Astrocyte of the spinal cord (primary cell): ENCODE measurements at places on chromosomes 2 and 18.

DNA sequence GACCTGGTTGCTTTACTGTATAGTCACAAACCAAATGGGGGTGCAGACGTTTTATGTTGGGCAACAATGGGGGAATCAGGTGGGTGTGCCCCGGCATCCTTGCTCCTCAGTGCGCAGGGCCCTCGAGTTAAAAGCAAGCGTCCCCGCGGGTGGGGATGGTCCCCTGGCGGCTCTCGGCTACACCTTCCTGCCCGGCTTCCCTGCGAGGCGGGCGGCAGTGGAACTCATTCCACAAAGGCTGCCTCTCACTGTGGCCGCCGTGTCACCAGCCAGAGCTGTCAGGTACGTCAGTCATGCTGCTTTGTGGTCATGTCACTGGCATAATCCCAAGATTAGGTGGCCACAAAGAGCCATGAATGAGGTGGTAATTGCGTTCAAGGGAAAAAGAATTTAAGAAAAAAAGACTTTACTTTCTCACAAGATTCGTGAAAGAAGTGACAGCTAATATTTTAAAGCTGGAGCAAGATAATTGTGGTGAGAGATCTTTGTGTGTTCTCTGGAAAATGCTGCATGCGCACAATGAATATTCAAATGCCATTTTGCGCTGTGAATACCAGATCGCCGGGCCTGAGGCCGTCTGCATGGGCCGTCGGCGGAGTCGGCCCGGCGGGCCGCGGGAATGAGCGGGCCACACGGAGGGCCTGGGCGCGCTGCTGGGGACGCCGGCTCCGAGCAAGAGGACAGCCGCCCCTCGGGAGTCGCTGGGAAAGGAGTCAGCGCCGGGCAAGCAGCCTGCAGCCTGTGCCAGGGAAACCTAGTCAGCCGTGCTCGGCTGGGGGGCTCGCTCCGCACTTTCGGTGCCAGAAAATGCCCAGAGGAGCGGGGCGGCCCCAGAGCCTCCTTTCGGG is 82.3 kb upstream of the LDLRAD4 start:
- DNase-seq: peak; percentile 21

- no peak for DNase-seq
These were observed 694.2 kb downstream of the EPHA4 start for GRCh38 chr2:220877897-220878296.

DNA sequence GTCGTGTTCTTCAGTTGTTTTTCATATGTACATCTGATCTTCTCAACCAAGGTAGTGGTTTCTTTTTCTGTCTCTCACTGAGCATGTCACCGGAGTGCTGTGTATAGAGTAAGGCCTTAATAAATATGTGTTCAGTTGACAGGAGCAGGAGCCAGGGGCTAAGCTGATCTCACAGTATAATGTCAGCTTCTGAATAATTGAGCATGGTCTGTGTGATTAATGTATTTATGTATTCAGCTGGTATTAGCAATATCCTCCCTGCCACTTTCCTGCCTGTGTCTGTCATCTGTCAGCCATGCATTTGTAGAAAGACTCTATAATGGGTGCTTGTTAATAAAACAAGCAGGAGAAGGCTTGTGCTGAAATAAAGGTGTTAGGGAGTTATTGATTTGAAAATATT is 198.9 kb downstream of the ADCYAP1 start:
- DNase-seq: no peak

GRCh38 chr2:240894006-240894405 is 1.9 kb downstream of the MAB21L4 start:
- no peak for DNase-seq

- DNase-seq: peak; percentile 86
These were observed 26.6 kb downstream of the SPTBN1 start for GRCh38 chr2:54482715-54483114.

DNA sequence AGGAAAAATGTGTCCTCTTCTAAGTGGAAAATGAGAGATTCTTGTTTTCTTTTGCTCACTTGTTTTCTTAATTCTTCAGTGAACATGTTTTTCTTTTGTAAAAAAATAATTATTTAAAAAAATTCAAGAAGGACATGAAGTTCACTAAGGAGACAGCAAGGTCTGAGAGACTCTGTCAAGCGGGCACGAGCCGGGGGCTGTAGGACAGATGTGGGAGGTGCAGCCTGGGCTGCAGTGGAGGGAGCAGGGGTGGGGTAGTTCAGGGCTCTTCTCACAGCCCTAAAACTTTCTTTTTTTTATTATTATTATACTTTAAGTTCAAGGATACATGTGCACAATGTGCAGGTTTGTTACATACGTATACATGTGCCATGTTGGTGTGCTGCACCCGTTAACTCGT is 4.3 kb upstream of the HDAC4 start:
- no peak for DNase-seq

DNA sequence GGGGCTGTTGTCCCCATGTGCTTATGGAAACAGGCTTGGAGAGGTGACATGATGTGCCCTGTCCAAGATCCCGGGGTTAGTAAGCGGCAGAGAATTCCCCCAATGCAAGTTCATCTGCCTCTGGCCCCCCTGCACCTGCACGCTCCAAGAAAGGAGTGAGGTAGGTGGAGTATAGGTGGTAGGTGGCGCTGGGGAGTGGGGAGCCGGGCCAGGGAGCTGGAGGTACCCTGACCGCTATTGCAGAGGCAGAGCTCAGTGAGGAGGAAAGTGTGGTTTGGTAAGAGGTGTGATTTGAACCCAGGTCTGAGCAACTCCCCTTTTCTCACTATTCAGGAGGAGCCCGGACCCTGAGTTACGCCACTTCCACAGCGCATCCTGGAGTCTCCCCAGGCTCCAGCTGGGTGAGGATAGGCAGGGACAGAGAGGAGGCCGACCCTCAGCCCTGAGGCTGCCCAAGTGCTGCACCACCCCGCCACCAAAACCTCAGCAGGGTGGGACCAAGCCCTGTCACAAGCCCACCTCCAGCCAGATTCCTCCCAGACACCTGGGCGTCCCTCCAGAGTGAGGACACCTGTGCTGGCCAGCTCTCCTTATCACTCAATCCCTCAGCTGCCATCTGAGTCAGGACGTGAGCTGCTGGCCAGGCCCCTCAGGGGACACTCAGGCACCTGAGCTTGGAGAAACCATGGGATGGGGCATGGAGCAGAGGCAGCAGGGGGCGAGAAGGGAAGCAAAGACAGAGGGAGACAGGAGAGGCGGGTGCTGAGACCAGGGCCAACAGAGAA is 5.6 kb downstream of the HAAO start:
- no peak for DNase-seq

DNA sequence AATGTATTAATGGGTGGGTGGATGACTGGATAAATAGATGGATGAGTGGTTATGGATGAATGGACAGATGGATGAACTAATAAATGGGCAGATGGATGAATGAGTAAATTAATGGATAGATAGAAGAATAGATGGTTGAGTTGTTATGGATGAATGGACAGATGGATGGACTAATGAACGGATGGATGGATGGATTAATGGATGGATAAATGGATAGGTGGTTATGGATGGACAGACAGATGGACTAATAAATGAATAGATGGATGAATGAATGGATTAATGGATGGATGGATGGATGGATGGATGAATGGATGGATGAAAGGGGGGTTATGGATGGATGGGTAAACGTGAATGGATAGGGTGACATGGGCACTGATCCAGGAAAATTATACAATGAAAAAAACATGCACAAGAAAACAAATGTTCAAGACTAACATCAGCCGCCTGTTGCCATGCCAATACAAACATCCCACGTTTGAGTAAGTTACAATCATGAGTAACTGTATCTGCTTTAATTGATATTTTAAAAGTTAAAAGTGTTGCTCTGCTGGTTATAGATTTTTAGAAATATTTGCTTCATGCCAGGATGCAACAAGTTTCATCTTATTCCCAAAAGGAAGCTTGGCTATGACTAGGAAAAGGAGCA is 20.8 kb downstream of the PXDN start:
- no peak for DNase-seq

- no peak for DNase-seq
These were observed 489.1 kb upstream of the ACVR2A start for GRCh38 chr2:147355706-147356105.

DNA sequence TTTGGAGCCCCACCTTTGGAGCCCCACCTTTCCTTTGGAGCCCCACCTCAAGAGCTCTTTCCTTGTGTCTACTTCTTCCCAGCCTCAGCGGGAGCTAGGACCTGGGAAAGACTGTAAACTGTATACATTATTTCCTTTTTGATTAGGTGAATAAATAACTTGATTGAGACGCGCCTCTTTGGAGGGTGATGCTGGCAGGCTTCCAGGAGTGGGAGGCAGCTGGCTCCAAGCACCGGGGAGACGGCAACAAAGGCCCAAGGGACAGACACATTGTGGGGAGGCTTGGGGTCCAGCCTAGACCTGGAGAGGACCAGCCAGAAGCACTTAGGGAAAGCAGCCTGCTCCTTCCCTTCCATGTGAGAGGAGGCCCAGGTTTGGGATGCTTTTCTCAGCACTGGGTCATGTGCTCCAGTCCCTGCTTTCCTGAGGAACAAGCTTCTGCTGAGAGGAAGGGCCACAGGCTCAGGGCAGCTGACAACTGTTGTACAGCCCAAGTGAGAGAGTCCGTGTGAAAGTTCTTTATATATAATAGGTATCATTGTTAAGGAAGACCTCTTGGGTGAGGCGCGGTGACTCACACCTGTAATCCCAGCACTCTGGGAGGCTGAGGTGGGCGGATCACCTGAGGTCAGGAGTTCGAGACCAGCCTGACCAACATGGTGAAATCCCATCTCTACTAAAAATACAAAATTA is 297.2 kb upstream of the SLC14A2 start:
- DNase-seq: no peak

DNA sequence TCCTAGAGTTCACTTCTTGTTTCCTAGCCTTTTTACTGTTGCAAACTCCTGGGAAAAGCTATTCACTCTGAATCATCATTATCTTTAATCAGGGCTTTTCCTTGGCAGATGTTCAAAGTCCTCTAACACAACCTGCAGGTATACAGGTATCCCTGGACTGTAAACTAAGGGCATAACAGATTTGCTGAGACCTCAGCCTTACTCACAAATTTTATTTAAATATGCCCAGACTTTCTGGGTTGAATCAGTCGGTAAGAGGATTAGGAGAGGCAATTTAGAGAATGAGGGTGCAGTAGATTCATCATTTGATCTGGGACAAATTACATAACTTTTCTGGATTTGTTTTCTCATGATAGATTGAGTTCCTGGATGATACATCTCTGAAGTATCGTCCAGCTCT is 217.8 kb upstream of the STON1 start:
- no peak for DNase-seq

GRCh38 chr2:62156861-62157496 is 38.9 kb upstream of the B3GNT2 start:
- DNase-seq: no peak
